ENCODE measurements at places on chromosomes 16 and 17.

DNA sequence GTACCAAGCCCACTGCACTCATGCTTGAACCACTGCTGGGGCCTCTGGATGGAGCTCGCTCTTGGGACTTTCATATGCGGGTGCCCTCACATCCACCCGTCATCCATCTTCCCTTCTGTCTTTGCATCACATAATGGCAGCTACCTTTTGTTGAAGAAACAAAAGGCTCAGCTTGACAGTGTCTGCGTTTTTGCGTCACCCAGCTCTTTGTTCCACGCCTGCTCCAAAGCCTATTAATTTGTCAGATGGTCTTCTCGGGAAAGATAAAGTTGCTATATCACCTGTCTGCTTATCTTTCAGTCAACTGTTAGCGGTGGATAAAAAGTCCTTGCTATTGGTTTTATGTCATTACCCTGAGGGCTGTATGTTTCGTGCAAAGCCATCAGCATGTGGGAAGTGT, 18.1 kb upstream of the BCO1 start:
- no peak for DNase-seq

- no peak for DNase-seq
These were observed 61.7 kb downstream of the SMPD3 start for GRCh38 chr16:68386628-68387027.

GRCh38 chr17:69447726-69448125, 33.2 kb downstream of the MAP2K6 start:
- no peak for DNase-seq

GRCh38 chr17:58334661-58335060, 6.1 kb upstream of the TSPOAP1 start:
- DNase-seq = peak; percentile 49

GRCh38 chr17:43814714-43815113, 18.2 kb downstream of the MPP3 start:
- DNase-seq = no peak

- no peak for DNase-seq
These were observed 41.9 kb upstream of the RHBDL3 start for GRCh38 chr17:32223703-32224102.

DNA sequence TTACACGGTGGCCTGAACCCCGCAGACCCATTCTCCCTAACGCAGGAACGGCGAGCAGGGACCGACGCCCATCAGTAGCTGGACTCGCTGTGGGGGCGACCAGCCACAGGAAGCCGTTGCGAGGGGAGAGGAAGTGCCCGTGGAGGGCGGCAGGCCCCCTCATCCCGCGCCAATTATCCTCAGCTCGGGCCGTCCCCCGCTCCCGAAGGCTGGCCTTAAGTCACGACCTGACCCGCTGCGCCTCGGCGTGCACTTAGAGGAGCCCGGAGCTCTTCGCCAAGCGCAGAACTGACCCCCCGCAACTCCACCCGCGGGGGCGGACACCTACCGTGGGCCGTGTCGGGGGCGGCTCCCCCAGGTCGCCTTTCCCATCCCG, 401 bp downstream of the ARL16 start:
- DNase-seq = no peak

- no peak for DNase-seq
These were observed 3.4 kb downstream of the TRADD start for GRCh38 chr16:67156143-67156844.

- no peak for DNase-seq
These were observed 40.6 kb downstream of the RAB11FIP4 start for GRCh38 chr17:31431852-31432658.

DNA sequence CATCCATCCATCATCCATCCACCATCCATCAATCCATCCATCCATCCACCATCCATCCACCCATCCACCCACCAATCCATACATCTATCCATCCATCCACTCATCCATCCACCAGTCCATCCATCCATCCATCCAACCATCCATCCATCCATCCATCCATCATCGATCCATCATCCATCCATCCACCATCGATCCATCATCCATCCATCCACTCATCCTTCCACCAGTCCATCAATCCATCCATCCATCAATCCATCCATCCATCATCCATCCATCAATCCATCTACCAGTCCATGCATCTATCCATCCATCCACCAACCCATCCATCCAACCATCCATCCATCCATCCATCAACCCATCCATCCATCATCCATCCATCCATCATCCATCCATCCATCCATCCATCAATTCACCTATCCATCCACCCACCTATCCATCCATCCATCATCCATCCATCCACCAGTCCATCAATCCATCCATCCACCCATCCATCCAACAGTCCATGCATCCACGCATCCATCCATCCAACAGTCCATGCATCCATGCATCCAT, 39.3 kb upstream of the SSTR5 start:
- no peak for DNase-seq

DNA sequence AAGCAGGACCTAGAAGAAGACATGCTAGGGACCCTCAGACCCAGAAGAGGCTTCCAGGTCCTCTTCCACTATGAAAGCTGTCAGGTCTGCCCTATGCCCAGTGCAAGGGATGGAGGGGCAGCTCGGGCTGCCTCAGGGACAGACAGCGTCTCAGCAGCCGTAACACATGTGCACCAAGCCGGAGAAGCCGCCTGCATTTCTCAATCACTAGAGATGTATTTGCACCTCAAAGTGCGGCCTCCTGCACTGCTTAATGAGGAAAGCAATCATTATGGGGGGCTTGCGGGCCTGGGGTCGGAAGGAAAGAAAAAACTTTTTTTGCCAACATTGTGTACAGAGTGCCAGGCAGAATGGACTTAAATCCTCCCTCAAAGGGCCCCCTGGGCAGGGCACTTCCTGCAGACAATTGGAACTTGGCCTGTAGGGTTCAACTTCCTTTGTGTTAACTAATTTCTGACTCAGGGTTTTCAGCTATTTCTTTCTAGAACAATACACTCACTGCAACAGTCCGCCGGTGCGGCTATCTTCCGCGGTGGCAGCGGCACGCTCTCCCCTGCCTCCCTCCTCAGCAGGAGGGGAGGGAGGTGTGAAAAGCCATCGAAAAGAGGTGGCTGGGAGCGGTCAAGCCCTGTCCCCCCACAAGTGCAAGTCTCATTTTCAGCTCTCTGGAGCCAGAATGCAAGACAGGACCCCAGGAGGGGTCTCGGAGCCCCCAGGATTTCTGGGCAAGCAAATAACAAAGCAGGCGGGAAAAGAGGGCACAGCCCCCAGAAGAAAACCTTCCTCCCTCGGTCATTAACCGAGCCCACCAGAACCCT, 101.2 kb downstream of the ZNF423 start:
- no peak for DNase-seq

GRCh38 chr17:64783031-64783461, 120.9 kb upstream of the SMURF2 start:
- DNase-seq = no peak

DNA sequence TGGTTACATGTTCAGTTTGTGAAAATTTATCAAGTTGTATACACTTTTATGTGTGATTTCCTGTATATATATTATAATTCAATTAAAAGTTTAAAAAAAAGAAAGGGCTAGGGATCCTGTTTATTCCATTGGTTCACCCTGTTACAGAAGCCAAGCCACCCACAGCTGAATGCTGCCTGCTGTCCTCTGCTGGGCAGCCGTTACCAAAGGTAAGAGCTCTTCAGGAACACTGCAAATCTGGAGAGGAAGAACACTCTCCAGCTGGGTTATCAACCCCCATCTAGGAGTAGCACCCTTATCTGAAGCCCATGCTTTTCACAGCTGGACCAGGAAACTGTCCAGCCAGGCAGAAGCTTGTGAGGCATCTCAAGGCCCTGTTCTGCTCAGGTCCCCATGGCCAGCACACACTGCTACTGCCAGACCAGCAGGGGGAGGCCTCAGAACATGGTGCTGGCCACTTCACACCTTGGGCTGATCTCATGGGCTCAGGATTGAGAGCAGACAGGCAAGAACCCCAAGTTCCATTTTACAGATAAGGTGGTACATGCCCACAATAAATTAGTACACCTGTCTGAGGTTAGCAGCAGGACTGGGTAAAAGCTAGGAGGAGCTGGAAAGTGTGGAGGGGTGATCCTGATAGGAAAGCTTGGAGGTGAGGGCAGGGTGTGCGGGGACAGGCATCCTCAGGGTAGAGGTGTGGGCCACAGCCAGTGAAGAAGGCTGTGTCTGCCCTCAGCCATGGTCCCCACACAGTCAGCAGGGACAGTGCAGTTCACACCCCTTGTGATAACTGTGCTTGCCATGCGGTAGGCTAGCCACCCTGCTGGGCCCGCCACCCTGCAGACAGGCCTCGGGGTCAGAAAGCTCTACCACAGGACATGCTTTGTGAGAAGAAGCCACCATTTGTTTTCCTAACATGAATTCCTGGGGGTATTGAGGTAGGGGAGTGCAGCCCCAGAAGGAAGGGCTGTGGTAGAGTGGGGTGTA, 54.3 kb upstream of the SREBF1 start:
- peak; percentile 38 for DNase-seq

- no peak for DNase-seq
These were observed 21.7 kb upstream of the CLEC18A start for GRCh38 chr16:69929480-69929879.

DNA sequence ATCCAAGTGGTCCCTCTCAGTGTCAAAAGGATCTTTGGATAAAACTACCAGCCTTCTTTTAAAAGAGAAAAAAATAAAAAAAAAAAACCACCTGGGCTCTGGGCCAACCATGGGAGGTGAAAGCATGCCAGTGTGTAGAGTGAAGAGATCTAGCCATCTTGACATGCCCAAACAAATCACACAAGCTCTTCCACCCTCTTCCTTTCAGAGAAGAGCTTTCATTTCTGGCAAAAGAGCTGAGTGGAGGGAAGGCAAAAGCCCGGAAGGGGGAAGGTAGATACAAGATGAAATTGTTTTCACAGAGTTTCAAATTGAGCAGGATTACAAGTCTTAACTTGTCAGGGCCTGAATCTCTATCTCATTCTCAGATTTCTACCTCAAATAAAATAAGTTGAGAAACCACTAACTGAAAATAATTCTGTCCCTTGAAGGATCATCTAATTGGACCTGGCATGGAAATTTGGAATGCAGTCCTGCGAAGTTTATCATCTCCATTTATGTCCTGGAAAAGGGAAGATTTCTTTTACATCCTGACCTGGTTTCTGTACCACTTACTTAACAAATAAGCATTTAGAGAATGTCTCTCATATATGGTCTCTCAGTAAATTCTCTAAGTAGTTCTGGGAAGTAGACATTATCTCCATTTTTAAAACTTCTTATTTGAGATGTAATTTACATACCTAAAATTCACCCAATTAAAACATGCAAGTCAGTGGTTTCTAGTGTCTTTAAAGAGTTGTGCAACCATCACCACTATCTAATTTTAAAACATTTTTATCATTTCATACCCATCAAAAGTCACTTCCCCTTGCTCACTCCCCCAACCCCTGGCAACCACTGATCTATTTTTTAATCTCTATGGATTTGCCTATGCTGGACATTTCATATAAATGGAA, 93.7 kb downstream of the TANGO6 start:
- DNase-seq = no peak

- DNase-seq = no peak
These were observed 230.8 kb downstream of the TANC2 start for GRCh38 chr17:63196772-63197335.

- no peak for DNase-seq
These were observed 62.3 kb downstream of the NFATC3 start for GRCh38 chr16:68147444-68147843.

GRCh38 chr16:9002042-9002441, 38.3 kb upstream of the USP7 start:
- DNase-seq = no peak

GRCh38 chr16:88558457-88559442, 11.5 kb upstream of the ZC3H18 start:
- no peak for DNase-seq

GRCh38 chr16:30376461-30376902, 1.9 kb downstream of the MYL11 start:
- DNase-seq = no peak

DNA sequence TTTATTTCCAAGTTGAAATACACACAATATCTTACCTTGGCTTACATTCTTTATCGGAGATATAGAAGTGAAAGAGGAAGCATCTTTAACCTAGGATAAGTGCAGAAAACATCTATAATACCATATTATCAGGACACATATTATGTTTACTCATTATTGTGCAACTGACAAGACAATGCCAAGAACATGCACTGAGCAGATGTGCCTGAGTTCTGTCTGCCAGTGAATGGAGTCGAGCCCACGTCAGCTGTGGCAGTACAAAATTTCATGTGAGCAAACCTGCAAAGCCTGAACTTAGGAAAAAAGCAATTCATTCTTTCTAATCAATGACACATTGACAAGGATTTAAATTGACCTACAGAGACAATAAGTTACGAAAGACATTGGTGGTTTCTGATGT, 154.4 kb downstream of the AXIN2 start:
- DNase-seq = no peak

- DNase-seq = no peak
These were observed 50.8 kb upstream of the ANKFY1 start for GRCh38 chr17:4314618-4315017.

- DNase-seq = no peak
These were observed 9.0 kb upstream of the G6PC1 start for GRCh38 chr17:42891539-42892152.

GRCh38 chr16:4602331-4602730, 12.4 kb downstream of the UBALD1 start:
- DNase-seq = no peak

- DNase-seq = no peak
These were observed 7.9 kb downstream of the ESRP2 start for GRCh38 chr16:68227850-68228553.

GRCh38 chr16:29757950-29758466, 12.2 kb upstream of the C16orf54 start:
- no peak for DNase-seq

GRCh38 chr16:9408297-9408878, 316.9 kb downstream of the HAPSTR1 start:
- no peak for DNase-seq

DNA sequence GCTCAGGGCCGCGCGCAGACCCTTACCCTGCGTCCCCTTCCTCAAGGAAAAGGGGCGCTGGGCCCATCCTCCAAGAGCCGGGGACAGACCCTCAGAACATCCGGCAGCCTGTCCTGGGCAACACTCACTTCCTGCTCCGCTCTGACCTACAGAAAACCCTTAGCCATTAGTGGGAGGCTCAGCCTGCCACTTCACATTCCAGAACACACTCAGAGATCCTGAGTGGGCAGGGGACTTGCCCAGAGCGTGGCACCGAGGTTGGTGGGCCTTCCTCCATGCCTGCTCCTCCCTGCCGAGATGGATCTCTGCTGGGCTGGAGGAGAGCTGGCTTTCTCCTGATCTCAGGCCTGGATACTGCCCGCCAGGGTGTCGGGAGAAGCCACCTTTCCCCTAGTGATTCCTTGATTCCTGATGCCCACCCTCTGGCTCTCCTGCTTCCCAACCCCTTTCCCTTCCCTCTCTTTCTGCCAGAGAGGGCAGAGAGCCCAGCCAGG, 1.5 kb downstream of the SCARF1 start:
- DNase-seq = no peak

- no peak for DNase-seq
These were observed 20.1 kb downstream of the GID4 start for GRCh38 chr17:18059283-18059682.

DNA sequence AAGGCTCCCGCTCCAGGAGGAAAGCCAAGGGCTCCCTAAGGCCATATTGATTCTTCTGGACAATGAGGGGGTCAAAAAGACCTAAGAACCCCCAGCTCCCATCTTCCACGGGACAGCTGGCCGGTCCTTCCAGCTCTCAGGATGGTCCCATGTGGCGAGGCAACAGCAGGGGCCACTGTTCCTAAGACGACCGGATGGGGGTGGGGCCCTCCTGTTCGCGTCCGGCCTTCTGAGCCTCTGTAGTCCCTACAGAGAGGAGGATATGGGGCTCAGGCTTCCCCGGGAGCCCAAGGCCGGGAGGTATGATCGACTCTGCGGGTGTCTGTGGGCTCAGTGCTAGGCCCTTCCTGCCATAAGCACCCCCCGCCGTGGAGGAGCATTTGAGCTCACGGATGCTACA, 6.0 kb upstream of the DCXR start:
- no peak for DNase-seq

GRCh38 chr16:19135896-19136438, 22.2 kb downstream of the ITPRIPL2 start:
- no peak for DNase-seq

Measured in stimulated activated CD4-positive, alpha-beta T cell treated with anti-CD3 and anti-CD28 coated beads, Interleukin-2, amount 100 ng/mL, for 24 hours (primary cell).